ENCODE measurements at places on chromosomes 4 and X.

DNA sequence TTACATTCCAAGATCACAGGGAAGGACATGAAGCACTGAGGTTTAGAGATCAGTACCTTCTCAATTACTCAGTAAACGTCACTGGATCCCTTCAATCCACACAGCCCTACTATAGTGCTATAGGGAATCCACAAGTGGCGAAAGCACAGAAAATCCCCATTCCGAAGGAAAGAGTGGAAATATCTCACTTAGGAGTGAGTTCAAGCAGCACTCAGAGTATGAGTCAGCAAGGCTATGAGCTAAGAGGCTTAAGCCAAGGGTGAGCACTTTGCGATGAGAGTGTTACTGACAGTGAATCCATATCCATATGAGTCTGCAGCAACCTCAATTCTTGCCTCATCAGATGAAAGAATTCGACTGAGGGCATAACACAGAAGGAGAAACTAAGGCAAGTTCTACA is 165.1 kb downstream of the VSIG4 start:
- DNase-seq: no peak

DNA sequence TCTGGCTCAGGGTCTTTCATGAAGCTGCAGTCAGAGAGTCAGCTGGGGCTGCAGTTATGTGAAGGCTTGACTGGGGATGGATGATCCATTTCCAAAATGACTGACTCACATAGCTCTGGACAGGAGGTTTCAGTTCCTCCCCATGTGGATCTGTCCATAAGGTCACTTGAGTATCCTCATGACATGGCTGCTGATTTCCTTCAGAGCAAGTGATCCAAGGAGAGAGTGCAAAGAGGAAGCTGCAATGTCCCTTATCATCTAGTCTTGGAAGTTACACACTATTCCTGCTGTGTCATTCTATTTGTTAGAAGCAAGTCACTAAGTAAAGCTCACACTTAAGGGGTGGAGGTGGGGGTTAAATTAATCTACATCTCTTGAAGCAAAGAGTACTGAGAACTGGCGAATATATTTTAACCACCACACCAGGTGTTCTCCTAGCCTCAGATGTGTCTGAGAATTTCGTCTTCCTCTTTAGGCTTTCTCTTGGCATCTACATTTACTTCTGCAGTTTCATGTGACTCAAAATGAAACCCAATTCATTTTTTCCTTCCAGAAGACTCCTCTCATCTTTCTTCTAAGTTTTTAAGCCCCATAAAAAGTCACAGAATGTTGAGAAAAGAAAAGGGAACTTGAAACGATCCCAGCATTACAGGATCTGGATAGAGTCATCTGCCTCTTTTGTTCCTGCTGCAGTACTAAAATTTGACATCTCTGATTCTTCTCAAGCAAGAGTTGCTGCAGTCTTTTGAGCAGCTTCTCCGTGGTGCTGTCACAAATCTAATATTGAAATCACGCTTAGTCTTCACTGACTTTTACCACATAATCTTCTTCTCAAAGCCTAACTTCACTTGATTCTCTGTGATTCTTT is 3.8 kb upstream of the GRPR start:
- no peak for DNase-seq

GRCh38 chr4:156291317-156291716 is 337.7 kb upstream of the CTSO start:
- DNase-seq: no peak

DNA sequence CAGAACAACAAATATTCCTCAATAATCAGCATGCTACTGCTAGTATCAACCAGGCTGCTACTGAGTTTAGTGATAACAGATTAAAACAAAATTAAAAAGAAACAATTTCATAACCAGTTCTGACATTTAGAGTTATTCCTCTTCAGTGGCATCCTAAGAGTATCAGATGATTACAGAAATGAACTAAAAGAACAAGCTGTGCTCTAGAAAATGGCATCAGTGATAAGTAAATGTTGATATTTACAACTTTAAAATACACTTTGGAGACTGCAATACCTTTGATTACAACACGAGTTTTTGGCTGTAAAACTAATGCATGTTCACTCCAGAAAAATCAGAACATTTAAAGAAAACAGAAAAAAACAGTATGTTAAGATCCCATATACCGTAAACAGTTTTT is 72.9 kb downstream of the ADGRA3 start:
- DNase-seq: no peak

DNA sequence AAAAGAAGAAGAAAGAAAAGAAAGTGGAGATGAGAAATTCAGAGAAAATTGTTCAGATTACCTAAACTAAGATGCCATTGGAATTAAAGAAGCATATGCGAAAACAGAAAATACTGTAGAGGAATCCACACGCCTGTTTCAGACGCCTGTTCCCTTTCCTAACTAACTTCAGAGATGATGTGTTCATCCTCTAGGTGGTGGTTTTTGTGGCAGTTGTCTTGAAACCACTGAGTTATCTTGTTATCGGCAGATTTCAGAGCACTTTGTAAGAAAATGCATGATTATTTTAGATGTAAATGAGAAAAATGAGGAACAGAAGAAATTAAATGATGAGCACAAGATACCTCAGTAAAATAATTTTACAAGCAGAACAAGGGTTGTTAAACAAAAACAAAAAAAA is 48.3 kb downstream of the FUNDC1 start:
- no peak for DNase-seq

Measured in CD4-positive, alpha-beta memory T cell (primary cell).